ENCODE measurements at places on chromosomes 12 and 14.
A peak's percentile ranks its signal among the peaks of the same experiment; 100 is the strongest.

GRCh38 chr14:55389330-55389729 is 22.3 kb downstream of the ATG14 start:
- no peak for DNase-seq

GRCh38 chr14:92340931-92341330 is 18.0 kb downstream of the SLC24A4 start:
- no peak for DNase-seq

DNA sequence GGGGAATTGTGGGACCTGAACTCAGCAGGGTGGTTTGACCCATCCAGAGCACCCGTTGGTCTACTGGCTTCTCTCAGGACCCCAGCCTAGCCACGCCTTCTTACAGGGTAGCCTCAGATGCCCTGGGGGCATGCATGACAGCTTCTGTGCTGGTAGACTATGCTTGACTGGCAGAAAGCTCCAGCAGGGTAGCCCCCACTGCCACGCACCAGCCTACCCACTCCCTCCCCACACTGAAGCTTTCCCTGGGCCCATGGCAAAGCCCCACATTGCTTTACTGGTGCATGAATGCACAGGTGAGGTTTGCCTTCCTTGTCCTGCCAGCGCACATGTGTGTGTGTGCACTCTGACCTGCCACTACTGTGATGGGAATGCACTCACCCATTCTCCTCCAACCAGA is 772.2 kb downstream of the LRFN5 start:
- no peak for DNase-seq

- DNase-seq: no peak
These were observed 4.8 kb downstream of the EPYC start for GRCh38 chr12:90999966-91000365.

- DNase-seq: no peak
These were observed 17.2 kb downstream of the USP30 start for GRCh38 chr12:109069307-109070271.

DNA sequence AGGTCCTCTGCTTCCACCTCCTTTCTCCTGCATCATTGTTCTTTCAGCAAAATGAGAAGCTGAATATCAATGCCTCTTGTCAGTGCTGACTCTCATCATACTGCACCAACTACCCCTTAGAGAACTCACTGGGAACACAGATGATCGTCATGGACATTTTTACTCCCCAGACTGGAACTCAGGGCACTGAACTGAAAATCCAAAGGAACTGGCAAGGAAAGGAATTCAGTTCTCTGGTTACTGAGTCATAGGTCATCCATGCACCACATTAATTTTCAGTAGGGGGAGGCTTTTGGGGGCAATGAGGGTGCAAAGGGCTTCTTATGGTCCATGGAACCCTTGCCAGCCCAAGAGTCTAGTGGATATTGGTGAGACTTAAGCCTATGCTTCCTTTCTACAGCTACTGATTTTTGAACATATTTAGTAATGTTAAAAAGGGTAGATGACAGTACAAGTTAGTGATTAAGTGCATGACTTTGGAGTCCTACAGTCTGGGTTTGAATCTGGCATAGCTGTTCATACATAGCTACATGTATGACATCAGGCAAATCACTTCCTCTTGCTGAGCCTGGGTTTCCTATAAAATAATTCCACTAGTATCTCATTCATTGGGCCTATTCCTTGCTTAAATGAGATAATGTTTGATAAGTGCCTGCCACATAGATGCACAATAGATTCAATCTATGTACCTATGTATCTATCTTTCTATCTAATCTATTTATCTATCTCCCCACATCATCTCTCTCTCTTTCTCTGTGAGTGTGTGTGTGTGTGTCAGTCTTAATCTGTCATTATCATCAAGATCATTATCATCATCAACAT is 29.2 kb downstream of the BBS10 start:
- no peak for DNase-seq

DNA sequence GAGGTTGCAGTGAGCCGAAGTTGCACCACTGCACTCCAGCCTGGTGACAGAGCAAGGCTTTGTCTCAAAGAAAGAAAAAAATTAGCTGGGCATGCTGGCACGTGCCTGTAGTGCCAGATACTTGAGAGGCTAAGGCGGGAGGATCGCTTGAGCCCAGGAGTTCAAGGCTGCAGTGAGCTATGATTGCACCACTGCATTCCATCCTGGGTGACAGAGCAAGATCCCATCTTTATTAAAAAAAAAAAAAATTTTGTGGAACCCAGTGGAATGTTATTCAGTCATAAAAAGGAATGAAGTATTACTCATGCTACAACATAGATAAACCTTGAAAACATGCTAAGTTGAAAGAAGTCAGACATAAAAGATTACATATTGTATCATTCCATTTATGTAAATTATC is 8.3 kb upstream of the ERBB3 start:
- no peak for DNase-seq

DNA sequence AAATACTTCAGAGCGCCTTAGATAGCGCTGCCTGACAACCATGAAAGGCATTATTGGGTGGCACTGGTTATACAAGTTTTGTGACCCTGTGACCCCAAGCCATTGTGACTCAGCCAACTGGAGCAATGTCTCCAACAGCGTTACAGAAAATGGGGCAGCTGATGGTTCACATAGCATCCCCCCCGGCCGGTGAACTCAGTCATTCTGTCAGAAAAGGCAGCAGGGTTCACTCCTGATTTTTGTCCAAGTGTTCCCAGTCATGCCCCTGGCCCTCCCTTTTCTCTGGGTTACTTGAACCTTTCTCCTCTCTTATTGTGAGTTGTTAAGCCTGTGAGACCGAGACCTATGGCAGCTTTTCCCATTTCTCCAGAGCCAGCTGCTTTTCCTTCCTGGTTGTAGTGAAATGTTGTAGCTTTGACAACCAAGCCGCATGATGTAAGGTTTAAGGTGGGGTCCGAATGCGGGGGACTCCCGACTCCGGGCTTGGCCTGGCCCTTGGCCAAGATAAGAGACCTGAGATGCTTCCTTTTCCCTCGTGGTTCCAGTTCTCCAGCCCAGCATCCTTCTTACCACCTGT is 22.0 kb downstream of the CD9 start:
- DNase-seq: no peak

DNA sequence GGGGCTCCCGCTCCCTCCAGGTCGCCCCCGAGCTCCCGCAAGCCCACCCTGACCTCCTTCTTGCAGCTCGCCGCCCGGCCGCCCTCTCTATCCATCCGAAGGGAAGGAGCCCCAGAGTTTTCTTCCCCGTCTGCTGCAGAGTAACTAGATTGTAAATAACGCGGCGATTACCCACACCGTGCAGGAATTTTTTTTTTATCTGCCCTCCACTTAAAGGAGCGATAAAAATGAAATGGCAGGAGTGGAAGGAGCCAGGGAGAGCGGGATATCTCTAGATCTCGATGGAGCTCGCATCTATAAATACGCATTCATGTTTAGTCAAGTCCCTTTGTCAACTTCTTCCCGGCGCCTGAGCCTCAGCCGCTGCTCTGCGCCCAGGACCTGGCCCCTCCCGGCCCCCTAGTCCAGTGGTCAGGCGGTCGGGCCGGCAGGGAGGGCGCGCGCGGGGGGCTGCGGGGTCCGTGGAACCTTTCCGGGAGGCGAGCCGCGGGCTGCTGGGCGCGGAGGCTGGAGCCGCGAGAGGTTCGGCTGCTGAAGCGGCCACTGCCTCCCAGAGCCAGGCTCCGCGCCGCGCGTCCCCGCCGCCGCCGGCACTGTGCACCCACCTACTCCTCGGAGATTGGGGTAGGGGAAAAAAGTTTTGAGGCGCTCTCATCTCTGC is 386.0 kb downstream of the BCAT1 start:
- DNase-seq: no peak

- DNase-seq: no peak
These were observed 83.6 kb downstream of the R3HDM2 start for GRCh38 chr12:57347284-57347683.

GRCh38 chr12:50338920-50339645 is 55.8 kb upstream of the LIMA1 start:
- no peak for DNase-seq

GRCh38 chr14:89600950-89601826 is 184.2 kb upstream of the FOXN3 start:
- no peak for DNase-seq

- no peak for DNase-seq
These were observed 131.8 kb upstream of the EEA1 start for GRCh38 chr12:93060666-93061472.

- DNase-seq: no peak
These were observed 238.4 kb downstream of the MED13L start for GRCh38 chr12:116039081-116039480.

DNA sequence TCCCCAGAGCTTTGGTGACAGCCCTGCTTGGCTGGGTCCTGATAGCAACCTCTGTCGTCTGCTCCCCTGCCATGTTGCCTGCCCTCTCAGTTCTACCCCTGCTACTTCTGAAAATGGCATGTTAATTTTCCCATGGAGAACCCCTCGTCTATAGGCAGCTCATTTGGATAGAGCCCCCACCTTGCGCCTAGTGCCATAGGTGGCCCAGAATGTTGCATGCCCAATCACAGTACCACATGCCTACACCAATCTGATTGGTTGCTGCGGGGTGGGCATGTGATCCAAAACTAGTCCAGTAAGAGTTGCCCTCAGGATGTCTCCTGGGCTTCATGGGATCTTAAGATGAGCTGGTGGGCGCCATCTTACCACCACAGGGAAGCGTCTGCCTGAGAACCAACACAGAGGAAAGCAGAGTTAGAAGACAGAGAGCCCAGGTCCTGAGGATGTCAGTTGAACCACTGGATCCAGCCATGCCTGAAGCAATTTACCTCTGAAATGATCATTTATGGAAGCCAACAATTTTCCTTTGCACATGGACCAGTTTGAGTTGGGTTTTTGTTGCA is 85.7 kb downstream of the PAPOLA start:
- DNase-seq: no peak

GRCh38 chr12:75471902-75472890 is 8.4 kb upstream of the GLIPR1 start:
- DNase-seq: no peak

- peak; percentile 74 for DNase-seq
These were observed 7.0 kb upstream of the B4GALNT3 start for GRCh38 chr12:452667-453210.

DNA sequence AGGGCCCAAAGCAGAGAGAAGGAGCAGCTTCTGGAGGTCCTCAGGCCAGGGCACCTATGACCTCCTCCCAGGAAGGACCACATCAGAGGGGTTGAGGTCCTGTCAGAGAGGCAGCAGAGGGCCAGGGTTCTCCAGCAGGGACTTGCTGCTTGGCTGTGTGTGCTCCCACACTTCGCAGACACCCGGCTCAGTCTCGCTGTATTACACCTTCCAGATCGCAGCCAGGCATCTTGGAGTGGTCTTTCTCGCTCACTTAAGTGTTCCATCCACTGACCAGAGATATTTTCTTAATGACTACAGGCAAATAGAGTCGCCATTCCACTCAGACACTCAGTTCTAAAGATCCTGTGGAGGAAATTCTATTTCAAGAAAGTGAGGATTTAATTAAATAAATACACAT is 84.3 kb downstream of the PRIMA1 start:
- DNase-seq: no peak

DNA sequence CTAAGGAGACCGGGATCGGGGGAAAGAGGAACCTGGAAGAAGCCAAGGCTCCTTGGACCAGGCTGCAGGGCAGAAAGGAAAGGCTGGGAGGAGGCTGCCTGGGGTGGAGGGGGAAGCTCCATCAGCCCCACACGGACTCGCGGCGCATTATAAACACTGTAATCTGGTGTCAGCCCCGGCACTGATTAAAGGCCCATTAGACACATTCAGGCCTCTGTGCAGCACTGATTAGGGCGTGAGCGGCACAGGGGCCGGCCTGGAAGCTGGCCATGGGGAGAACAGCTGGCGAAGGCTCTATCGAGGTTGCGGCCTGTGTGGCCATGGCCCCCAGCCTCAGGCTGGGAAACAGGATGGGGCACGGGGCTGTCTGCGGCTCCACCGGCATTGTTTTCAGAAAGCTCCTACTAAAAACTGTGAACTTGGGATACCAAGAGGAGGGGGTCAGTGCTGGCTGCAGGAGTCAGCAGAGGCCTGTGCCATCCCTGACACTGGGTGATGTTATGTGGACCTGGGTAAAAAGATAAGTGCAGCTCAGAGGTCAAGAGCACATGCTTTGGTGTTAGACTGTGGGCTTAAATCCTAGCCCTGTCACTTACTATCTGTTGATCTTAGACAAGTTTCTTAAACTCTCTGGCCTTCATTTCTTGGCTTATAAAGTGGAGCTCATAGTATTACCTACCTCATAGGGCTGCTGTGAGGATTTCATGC is 10.6 kb downstream of the ACVRL1 start:
- DNase-seq: no peak

GRCh38 chr14:76228138-76228537 is 76.4 kb downstream of the GPATCH2L start:
- no peak for DNase-seq

GRCh38 chr12:40376533-40377267 is 151.9 kb downstream of the LRRK2 start:
- no peak for DNase-seq

GRCh38 chr14:56814519-56814959 is 4.3 kb upstream of the OTX2 start:
- no peak for DNase-seq

- no peak for DNase-seq
These were observed 8.0 kb downstream of the AQP6 start for GRCh38 chr12:49980501-49981349.

DNA sequence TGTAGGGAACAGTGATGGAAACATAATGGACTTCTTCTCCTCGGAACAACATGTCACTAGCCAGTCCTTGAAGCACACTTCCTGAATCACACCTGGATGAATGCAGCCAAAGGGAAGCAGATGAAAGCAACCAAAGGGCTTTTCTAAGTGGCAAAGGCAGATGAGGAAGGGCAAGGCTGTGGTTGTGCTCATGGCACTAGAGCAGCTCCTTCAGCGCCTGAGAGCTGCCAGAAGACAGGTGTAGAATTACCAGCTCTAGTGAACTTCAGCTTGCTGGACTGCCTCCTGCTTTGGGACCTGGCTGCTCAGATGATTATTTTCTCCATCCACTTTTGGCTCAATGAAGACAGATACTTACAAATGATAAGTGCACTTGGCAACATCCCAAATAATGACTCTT is 1372.1 kb upstream of the SEL1L start:
- no peak for DNase-seq

- no peak for DNase-seq
These were observed 6.0 kb downstream of the ALKBH2 start for GRCh38 chr12:109087250-109087649.
